ENCODE measurements at places on chromosomes 3 and 15.

GRCh38 chr15:89743594-89743993 is 7.5 kb downstream of the MESP1 start:
- no peak for DNase-seq

- no peak for DNase-seq
Observed at GRCh38 chr15:89301304-89302089, 33.1 kb downstream of the POLG start.

GRCh38 chr3:172294223-172294806 is 153.9 kb downstream of the GHSR start:
- no peak for DNase-seq

DNA sequence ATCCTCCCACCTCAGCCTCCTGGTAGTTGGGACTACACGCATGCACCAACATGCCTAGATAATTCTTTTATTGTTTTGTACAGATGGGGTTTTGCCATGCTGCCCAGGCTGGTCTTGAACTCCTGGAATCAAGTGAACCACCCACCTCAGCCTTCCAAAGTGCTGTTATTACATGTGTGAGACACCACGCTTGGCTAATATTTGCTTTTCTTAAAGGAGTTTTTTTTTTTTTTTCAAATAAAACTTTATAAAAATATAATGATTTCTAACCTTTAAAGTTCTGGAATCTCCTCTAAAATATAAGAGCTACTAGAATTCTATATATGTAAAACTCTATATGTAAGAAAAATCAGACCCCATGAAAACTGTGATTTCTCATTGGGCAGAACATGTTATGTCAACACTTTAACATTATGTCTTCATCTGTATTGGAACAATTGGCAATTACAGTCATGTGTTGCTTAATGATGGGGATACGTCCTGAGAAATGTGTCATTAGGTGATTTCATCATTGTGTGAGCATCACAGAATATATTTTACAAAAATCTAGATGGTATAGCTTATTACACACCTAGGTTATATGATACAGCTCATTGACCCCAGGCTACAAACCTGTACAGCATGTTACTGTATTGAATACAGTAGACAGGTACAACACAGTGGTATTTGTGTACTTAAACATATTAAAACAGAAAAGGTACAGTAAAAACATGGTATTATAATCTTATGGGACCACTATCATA is 377.0 kb downstream of the PLCL2 start:
- no peak for DNase-seq

DNA sequence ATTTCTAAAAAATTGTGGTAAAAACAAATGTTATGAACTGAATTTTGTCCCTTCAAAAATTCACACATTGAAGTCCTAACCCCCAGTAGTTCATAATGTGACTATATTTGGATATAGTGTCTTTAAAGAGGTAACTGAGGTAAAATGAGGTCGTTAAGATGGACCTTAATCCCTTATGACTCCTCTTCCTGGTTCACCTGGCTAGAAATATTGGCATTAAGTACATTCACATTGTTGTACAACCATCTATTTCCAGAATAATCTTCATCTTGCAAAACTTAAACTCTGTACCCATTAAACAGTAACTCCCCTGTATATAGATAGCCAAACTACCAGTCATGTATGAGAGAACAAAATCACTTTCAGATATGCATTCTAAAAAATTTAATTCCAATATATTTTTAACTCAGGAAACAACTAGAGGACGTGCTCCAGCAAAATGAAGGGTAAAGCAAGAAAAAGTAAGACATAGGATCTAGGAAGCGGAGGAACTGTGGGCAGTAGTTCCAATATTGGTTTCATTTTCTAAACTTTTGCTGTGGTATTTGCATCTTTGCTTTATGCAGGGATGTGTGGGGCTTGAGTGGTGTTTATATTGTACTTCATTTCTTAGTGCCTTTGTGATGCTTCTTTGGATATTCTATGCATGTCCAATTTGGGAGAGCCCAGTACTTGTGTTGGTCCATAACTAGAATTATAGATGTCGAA is 36.7 kb upstream of the IL20RB start:
- no peak for DNase-seq

- DNase-seq, result peak; percentile 23
Observed at GRCh38 chr15:39890621-39891020, 29.4 kb downstream of the GPR176 start.

GRCh38 chr3:16350597-16351318 is 85.7 kb downstream of the OXNAD1 start:
- no peak for DNase-seq

DNA sequence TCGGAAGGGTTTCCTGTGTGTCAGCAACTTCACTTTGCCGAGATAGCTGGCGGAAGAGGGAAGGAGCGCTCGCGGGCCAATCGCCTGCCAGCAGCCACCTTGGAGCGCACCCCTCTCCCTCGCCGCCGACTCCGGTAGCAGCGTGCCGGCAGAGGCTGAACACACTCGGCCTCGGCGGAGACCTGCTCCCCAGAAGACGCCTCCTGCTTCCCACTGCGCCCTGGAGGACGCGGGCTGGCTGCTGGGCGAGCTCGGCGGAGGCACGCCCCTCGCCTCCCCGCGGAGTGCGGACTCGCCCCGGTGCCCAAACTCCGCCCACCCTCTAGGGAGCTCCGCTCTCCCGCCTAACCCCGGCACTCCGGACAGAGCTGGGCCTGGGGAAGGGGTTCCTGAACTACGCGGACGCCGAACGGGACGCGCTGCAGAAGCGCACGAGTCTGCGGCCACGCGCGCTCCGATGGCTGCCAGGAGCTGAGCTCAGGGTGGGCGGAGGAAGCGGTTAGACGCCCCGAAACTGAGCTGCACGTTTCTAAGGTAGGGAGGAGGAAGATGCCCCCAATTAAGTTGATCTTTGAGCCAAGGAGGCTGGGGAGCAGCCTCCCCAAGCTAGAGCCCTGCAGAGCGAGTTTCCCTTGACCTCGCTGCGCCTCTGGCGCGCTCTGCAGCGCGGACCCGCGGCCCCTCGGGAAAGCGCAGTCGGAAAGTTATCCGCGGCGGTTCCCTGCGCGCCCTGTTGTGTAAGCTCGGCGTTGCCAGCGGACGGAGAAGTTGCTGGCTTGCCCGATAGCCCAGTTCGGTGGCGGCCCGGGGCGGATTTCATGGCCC is at the start of gene P2RY1:
Gene P2RY1 (plus strand): TSS at position 356 of the 825 bp plus-strand sequence. CDS start 652 bp downstream, outside the sequence.
- no peak for DNase-seq

- DNase-seq, result no peak
Observed at GRCh38 chr3:89250742-89251141, 143.3 kb downstream of the EPHA3 start.

- no peak for DNase-seq
Observed at GRCh38 chr3:170437176-170437575, 18.5 kb downstream of the CLDN11 start.

DNA sequence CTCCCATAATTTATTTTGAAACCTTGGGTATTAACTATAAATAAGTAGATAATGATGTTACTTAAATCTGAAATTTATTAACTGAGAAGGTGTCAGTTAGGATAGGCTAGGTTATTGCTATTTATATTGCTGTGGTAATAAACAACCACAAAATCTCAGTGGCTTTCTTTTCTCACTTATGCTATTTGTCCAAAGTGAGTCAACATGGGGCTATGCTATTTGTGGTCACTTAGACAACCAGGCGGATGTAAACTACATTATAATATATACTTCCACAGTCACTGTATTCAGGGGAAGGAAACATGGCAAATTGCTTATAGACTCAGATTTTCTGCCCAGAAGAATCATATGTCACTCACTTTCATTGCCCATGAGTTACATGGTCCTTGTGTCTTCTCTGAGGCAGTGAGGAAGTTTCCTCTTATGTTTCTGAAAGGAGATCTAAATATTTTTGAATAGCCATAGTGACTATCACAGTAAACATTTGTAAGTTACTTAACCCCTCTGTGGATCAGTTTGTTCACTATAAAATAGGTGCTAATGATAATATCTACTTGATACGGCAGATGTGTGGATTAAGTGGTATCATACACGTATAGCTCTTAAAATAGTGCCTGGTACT is 19.8 kb downstream of the HMG20A start:
- DNase-seq, result no peak

DNA sequence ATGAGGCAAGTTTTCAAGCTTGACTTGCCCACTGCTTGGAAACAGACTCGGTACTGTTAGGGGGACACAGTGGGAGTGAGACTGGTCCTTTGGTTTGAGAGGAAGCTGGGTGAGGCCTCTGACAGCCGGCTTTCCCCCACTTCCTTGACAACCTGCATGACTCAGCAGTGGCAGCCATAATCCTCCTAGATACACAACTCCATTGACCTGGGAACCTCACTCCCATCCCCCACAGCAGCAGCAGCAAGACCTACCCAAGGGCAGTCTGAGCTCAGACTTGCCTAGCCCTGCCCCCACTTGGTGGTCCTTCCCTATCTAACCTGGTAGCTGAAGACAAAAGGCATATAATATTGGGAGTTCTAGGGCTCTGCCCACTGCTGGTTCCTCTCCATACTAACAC is 1043.5 kb upstream of the ALCAM start:
- DNase-seq, result no peak

DNA sequence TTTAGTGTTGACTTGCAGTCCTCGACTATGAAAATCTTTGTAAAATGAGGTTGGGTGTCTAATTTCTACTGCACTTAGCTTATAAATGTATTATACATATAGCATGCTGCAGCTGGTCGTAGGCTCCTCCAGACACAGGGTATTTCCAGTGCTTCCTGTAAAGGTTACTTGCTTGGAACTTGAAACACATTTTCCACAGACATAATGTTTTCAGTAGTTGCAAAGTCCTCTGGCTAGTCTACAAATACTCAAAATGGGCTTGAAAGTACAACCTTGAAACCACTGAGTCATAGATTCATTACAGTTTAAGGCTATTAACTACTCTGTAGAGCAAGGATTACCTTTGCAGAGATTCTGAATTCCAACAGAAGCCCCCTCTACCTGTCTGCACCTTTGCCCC is 464.1 kb downstream of the RAP2B start:
- no peak for DNase-seq

DNA sequence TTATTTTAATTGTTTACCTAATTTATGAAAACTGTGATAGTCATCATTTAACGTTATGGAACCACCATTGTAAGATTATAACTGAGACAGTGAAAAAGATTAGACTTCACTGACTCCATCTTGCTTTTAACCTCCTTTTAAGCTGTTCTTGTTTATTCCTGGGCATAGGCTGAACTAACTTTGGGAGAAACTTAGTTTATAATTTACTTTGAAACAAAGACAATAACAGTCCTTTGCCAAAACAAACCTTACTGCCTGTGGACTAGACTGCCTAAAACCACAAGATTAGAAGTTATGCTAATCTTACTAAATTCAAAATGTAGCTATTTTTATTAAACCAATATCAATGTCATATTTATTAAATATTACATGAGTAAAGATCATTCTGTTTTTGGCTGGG is 44.3 kb upstream of the TMEM45A start:
- no peak for DNase-seq

GRCh38 chr3:71601811-71602210 is 18.3 kb upstream of the FOXP1 start:
- no peak for DNase-seq

- no peak for DNase-seq
Observed at GRCh38 chr3:151541178-151541577, 80.3 kb upstream of the IGSF10 start.

- no peak for DNase-seq
Observed at GRCh38 chr3:61518590-61518989, 42.8 kb upstream of the PTPRG start.

GRCh38 chr3:120170223-120170622 is 76.0 kb upstream of the GSK3B start:
- DNase-seq, result peak; percentile 70

- DNase-seq, result no peak
Observed at GRCh38 chr15:65576664-65577063, 34.3 kb downstream of the INTS14 start.

DNA sequence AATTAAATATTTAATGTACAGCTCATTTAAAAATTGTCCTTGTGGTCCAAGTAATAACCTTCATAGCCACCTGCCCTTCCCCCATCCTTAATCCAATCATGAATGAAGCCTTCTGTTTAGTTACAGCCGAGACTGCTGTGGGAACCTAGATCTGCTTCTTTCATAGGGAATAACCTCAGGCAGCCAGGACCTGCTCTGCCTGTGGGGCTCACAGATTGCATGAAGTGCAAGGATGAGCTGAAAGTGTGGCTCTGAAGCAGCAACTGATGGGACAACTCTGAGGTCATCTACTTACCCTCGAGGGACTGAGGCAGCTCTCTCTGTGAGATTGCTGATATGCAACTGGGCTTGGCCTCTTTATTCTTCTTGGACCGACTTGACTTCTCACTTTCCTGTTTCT is 169.8 kb downstream of the POTEB3 start:
- DNase-seq, result no peak

DNA sequence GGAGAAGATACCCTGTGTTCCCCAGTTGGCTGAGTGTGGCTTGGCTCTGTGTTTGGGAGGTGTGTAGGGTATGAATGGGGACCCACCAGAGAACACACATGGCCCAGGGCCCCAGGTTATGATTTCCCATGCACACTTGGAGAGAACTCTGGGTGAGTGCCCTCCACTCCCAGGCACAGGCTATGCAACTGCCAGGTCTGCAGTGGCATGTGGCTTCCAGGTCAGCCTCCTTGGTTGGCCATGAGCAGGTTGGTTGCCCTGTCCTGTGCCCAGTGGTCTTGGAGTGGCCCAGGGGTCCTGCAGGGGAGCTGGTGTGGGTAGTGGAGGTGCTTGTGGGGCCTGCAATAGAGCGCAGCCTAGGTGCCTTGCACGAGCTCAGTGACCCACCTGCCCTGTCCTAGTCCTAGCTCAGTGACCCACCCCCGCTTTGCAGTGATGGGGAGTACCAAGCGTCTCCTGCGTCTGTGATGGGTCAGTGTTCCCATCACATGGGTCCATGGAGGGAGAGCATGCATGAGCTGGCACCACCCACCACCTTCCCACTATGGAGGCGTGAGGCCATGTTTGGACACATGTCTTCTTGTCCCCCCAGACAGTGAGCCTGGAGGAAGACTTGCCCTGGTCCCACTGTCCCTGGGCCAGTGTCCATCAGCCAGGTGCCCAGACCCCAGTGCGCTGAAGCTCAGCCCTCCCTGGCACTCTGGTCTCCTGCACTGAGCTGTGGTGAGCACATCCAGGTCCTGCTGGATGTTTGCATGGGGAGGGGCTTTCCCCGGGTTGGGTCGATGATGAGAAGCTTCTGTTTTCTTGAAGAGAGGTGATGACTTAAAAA is 217.3 kb downstream of the SNRPN start:
- no peak for DNase-seq

GRCh38 chr3:108598375-108598774 is 8.9 kb downstream of the DZIP3 start:
- no peak for DNase-seq

DNA sequence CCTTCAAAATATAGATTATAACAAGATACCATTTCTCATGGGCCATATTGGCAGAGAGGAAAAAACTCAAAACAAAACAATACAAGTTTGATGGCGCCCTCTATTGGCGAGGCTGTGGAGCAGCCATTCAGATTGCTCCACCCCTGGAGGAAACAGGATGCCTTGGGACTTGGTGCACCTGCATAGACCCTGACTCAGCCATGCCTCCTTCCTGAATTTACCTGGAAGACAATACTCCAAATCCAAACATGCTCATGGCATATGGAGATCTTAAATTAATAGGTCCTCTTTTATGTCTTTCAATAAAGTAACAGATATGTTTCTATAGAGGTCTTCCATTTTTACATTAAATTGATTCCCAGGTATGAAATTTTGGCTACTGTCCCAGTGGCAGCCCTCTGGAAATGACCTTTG is 90.0 kb downstream of the APBA2 start:
- DNase-seq, result peak; percentile 33

GRCh38 chr3:104510131-104510849 is 856.4 kb upstream of the ALCAM start:
- no peak for DNase-seq

- DNase-seq, result no peak
Observed at GRCh38 chr3:112474796-112475195, 24.5 kb downstream of the BTLA start.

All from NCI-H2029 (cell line).